ENCODE measurements at places on chromosomes 12 and 14. TPM values are rescaled to one million over a fixed set of nuclear protein-coding genes. Genes with fewer than 3 reads are reported as not detected.

Gene WDR20
- 36.1 TPM for total RNA-seq

GRCh38 chr12:68324531-68324930, 7.6 kb downstream of the MDM1 start:
- H3K4me1 ChIP-seq, result no peaks in the 10 kb centered on the region
- no peak for DNase-seq
- no peaks in the 10 kb centered on the region for H3K36me3 ChIP-seq

Gene TBX5
- total RNA-seq, result not detected

GRCh38 chr14:77301103-77301502, 19.6 kb downstream of the POMT2 start:
- no peak overlapping the region for H3K27ac ChIP-seq
- H3K36me3 ChIP-seq, result no peaks in the 10 kb centered on the region
- H3K4me3 ChIP-seq, result no peak overlapping the region
- H3K4me1 ChIP-seq, result no peaks in the 10 kb centered on the region

GRCh38 chr12:88306471-88307069, 164.5 kb downstream of the TMTC3 start:
- no peak overlapping the region for H3K27ac ChIP-seq
- no peak for DNase-seq
- no peaks in the 10 kb centered on the region for H3K36me3 ChIP-seq
- H3K4me3 ChIP-seq, result no peak overlapping the region
- H3K27me3 ChIP-seq, result no peaks in the 10 kb centered on the region
- H3K4me1 ChIP-seq, result no peaks in the 10 kb centered on the region

GRCh38 chr12:114368685-114369452, 37.1 kb downstream of the TBX5 start:
- no peak overlapping the region for H3K27ac ChIP-seq
- no peak for DNase-seq
- H3K27me3 ChIP-seq, result no peaks in the 10 kb centered on the region
- no peaks in the 10 kb centered on the region for H3K4me1 ChIP-seq

- H3K27me3 ChIP-seq, result no peaks in the 10 kb centered on the region
- no peaks in the 10 kb centered on the region for H3K4me1 ChIP-seq
- no peak for DNase-seq
- no peak overlapping the region for H3K27ac ChIP-seq
Measured at GRCh38 chr14:68564191-68564825, 228.6 kb downstream of the ZFP36L1 start.

GRCh38 chr12:33770652-33771051, 251.6 kb upstream of the ALG10 start:
- H3K27ac ChIP-seq, result no peak overlapping the region
- DNase-seq, result no peak
- no peak overlapping the region for H3K4me3 ChIP-seq
- no peaks in the 10 kb centered on the region for H3K27me3 ChIP-seq
- H3K36me3 ChIP-seq, result no peaks in the 10 kb centered on the region

Gene RTL1
- not detected for total RNA-seq

Gene TSHR
- 0.48 TPM for total RNA-seq

DNA sequence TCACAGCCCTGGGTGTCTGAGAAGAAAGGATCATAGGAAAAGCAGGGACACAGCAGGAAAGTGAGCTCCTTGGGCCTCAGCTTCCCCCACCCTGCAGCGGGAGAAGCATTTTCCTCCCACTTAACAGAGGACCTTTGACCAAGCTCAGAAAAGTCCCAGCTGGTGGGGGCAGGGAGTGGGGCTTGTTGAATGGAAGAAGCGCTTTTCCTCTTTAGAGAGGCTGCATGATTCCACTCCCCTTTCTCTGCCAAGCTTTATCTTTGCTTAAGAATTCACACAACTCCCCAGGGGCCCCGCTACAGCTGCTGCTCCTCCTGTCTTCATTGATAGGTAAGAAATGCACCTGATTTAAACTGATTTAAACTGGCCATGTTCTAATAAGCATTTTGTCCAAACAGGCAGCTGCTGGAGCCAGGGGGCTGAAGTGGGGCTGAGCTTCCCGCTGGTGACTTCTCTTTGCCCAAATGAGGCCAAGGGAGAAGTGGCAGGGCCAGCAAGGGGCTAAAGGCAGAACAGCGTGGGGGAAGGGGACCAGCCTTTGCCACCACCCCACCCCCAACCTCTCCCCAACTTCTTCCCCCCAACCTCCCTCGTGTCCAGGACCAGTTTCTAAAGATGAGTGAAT, 1.7 kb upstream of the PAPLN start:
- H3K4me3 ChIP-seq, result no peak overlapping the region
- DNase-seq, result no peak
- H3K4me1 ChIP-seq, result no peaks in the 10 kb centered on the region
- peaks cover 8% of the 10 kb centered on the region for H3K27me3 ChIP-seq
- no peaks in the 10 kb centered on the region for H3K36me3 ChIP-seq

- DNase-seq, result no peak
- no peak overlapping the region for H3K27ac ChIP-seq
- H3K4me1 ChIP-seq, result no peaks in the 10 kb centered on the region
- no peaks in the 10 kb centered on the region for H3K27me3 ChIP-seq
- H3K36me3 ChIP-seq, result no peaks in the 10 kb centered on the region
Measured at GRCh38 chr14:64584190-64584589, 34.4 kb downstream of the PPP1R36 start.

DNA sequence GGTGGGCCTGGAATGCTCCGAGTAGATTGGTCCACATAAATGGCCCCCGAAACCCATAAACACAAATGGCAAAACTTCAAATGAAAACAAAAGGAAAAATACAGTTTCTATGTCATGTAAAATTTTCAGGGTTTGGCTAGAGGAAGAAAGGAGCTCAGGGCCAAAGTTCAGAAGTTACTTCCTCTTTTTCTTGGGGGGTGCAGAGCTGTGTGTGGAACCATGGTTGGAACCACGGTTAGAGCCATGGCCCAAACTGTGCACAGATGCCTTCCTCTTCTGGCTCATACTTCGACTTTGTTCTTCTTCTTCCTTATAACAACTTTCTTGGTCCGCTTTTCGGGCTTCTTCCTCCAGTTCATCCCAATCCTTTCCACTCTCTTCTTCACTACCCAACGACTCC, 51.7 kb downstream of the MGST1 start:
- no peak overlapping the region for H3K27ac ChIP-seq
- H3K4me3 ChIP-seq, result no peak overlapping the region
- no peaks in the 10 kb centered on the region for H3K27me3 ChIP-seq
- no peaks in the 10 kb centered on the region for H3K4me1 ChIP-seq
- H3K36me3 ChIP-seq, result no peaks in the 10 kb centered on the region

DNA sequence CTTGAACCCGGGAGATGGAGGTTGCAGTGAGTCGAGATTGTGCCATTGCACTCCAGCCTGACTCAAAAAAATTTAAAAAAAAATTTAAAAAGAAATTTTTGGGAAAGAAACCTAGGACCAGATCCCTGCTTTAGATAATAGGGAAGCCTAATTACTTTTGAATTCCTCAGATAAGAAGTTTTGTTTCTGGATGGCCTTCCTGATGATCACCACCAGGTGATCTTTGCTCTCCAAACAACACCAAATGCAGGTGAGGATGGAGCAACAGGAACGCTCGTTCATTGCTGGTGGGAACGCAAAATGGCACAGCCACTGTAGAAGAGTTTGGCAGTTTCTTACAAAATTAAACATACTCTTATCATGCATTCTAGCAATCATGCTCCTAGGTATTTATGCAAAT, 28.5 kb upstream of the KLC1 start:
- no peaks in the 10 kb centered on the region for H3K27me3 ChIP-seq
- H3K4me1 ChIP-seq, result no peaks in the 10 kb centered on the region
- no peak for DNase-seq
- no peak overlapping the region for H3K27ac ChIP-seq
- no peak overlapping the region for H3K4me3 ChIP-seq
- H3K36me3 ChIP-seq, result no peaks in the 10 kb centered on the region

DNA sequence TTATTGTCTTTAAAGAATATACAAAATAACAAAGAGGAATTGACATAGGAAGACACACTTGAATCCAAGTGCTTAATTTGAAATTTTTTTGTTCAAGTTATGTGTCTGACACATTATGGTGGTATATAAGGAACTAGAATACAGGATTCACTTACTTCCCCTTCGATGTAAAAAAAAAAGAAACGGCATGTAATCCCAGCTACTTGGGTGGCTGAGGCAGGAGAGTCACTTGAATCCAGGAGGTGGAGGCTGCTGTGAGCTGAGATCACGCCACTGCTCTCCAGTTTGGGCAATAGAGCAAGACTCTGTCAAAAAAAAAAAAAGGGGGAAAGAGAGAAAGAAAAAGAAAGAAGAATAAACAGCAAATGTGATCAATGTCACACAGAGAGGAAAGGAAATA, 8.9 kb downstream of the CLEC12A start:
- H3K27ac ChIP-seq, result no peak overlapping the region
- no peak for DNase-seq
- H3K27me3 ChIP-seq, result no peaks in the 10 kb centered on the region
- no peaks in the 10 kb centered on the region for H3K36me3 ChIP-seq
- H3K4me3 ChIP-seq, result no peak overlapping the region

GRCh38 chr14:85180876-85181275, 349.1 kb upstream of the FLRT2 start:
- H3K4me1 ChIP-seq, result no peaks in the 10 kb centered on the region
- H3K27ac ChIP-seq, result no peak overlapping the region
- no peaks in the 10 kb centered on the region for H3K36me3 ChIP-seq
- no peak overlapping the region for H3K4me3 ChIP-seq

Gene RIPK3
- 19.9 TPM for total RNA-seq

Gene GPRC5D
- total RNA-seq, result not detected

Gene PDZRN4
- not detected for total RNA-seq

Gene CCDC184
- total RNA-seq, result not detected

GRCh38 chr12:50961708-50962107, 9.4 kb downstream of the HIGD1C start:
- H3K4me1 ChIP-seq, result no peaks in the 10 kb centered on the region
- H3K36me3 ChIP-seq, result no peaks in the 10 kb centered on the region
- DNase-seq, result no peak
- H3K4me3 ChIP-seq, result no peak overlapping the region

Gene OS9
- total RNA-seq, result 174 TPM

Gene DLK1
- not detected for total RNA-seq

DNA sequence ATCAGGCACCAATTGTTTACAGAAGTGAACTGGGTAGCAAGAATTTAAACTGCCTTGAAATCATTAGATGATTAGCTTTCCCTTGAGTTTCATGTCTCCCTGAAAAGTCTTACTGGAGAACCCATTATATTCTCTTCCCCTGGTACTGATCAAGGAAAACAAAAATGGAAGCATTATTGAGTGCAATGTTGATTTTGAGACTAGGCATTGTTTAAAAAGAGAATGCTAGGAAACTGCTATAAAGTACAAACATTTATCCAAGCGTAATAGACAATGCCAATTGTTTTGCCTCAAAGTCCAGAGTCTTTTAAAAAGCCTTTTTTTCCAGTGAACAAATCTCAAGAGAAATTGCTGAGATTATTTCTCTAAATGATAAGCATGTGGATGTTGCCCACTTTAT, 197.0 kb downstream of the CCER1 start:
- DNase-seq, result no peak
- no peaks in the 10 kb centered on the region for H3K27me3 ChIP-seq
- no peaks in the 10 kb centered on the region for H3K4me1 ChIP-seq
- H3K27ac ChIP-seq, result no peak overlapping the region

Gene TAS2R50
- total RNA-seq, result 1.3 TPM

DNA sequence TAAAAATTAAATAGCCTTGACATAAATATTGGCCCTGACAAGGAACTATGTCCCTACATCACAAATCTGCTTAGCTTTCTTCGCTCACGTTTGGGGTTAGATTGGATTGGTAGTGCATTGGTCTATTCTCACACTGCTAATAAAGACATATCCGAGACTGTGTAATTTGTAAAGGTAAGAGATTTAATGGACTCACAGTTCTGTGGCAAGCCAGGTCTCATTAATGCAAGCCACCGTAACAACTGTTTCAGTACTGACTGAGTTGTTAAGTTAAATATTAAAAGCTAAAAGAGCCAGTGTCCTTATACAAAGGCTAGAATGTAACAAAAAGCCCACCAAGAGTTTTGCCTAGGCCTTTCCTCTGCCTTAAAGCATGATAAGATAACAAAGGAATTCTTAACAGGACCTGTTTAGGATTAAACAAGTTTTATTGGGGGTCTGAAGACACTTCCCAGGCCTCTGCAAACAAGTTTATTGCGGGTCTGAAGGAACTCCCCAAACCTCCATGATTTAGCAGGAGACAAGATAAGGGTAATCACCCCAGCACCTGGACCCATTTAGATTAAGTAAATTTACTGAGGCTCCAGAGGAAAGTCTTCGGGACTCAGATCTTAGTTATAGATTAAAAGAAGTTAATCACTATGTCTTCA, 88.2 kb upstream of the PTGDR start:
- H3K27ac ChIP-seq, result no peak overlapping the region
- no peaks in the 10 kb centered on the region for H3K36me3 ChIP-seq
- DNase-seq, result no peak
- H3K4me1 ChIP-seq, result peaks cover 14% of the 10 kb centered on the region

- no peaks in the 10 kb centered on the region for H3K36me3 ChIP-seq
- no peak overlapping the region for H3K4me3 ChIP-seq
- no peaks in the 10 kb centered on the region for H3K4me1 ChIP-seq
- no peak overlapping the region for H3K27ac ChIP-seq
- H3K27me3 ChIP-seq, result no peaks in the 10 kb centered on the region
Measured at GRCh38 chr12:109130297-109131153, 14.1 kb downstream of the ACACB start.

Gene KCNMB4
- total RNA-seq, result 1.9 TPM

- no peak overlapping the region for H3K27ac ChIP-seq
- no peaks in the 10 kb centered on the region for H3K36me3 ChIP-seq
- no peaks in the 10 kb centered on the region for H3K4me1 ChIP-seq
- no peaks in the 10 kb centered on the region for H3K27me3 ChIP-seq
- no peak for DNase-seq
- no peak overlapping the region for H3K4me3 ChIP-seq
Measured at GRCh38 chr14:65321370-65321875, 91.1 kb upstream of the FUT8 start.

Gene CNTN1
- total RNA-seq, result not detected

- no peak overlapping the region for H3K4me3 ChIP-seq
- no peak overlapping the region for H3K27ac ChIP-seq
- DNase-seq, result no peak
- H3K27me3 ChIP-seq, result no peaks in the 10 kb centered on the region
- H3K4me1 ChIP-seq, result peaks cover 32% of the 10 kb centered on the region
Measured at GRCh38 chr14:38127784-38128183, 79.9 kb upstream of the SSTR1 start.

DNA sequence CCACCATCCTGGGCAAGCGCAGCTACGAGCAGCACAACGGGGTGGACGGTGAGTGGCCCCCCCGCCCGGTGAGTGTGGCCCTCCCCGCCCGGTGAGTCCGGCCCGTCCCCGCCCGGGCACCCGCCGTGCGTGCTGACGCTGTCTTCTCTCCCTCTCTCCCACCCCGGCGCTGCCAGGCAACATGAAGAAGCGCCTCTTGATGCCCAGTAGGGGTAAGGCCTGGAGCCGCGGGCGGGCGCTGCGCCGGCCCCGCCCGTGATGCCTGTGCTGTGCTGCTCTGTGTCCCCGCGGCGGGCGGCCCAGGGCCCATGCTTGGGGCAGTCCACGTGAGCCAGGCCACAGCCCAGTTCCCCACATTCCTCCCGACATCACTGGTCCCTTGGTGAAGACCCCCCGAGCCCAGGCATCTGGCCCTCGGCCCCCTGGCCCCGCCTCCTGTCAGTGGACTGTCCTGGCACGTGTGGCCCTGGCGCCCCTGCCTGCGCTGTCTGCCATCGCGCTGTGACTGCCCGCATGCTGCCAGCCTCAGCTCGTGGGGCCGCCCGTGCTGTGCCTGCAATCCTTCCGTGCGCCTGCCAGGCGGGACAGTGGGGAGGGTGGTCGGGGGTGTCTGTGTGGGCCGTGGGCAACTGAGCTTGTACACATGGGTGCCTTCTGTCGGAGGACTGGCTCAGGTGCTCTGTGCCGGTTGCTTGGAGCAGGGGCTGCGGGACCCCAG, 7.9 kb upstream of the CRIP2 start:
- H3K4me1 ChIP-seq, result no peaks in the 10 kb centered on the region
- no peaks in the 10 kb centered on the region for H3K27me3 ChIP-seq
- H3K4me3 ChIP-seq, result no peak overlapping the region
- H3K36me3 ChIP-seq, result peaks cover 68% of the 10 kb centered on the region
- H3K27ac ChIP-seq, result no peak overlapping the region
